ENCODE measurements at places on chromosomes 12 and 14.

DNA sequence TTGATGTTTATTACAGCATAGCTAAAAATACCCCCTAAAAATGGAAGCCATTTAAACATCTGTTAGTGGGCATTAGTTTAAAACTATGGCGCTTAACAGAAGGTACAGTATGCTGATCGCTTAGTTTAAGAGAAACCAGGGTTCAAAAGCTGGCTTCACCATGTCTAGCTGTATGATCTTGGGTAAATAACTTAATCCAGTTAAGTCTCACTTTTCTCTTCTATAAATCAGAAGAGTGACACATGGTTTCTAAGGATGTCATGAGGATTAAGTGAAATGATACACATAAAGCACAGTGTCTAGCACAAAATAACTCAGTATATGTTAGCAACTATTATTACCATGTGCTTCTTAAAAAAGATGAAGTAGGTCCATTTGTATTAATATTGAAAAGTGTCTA, 38.7 kb downstream of the STK38L start:
- no peak for DNase-seq

GRCh38 chr12:122987086-122987951, 6.8 kb downstream of the ARL6IP4 start:
- DNase-seq: no peak

DNA sequence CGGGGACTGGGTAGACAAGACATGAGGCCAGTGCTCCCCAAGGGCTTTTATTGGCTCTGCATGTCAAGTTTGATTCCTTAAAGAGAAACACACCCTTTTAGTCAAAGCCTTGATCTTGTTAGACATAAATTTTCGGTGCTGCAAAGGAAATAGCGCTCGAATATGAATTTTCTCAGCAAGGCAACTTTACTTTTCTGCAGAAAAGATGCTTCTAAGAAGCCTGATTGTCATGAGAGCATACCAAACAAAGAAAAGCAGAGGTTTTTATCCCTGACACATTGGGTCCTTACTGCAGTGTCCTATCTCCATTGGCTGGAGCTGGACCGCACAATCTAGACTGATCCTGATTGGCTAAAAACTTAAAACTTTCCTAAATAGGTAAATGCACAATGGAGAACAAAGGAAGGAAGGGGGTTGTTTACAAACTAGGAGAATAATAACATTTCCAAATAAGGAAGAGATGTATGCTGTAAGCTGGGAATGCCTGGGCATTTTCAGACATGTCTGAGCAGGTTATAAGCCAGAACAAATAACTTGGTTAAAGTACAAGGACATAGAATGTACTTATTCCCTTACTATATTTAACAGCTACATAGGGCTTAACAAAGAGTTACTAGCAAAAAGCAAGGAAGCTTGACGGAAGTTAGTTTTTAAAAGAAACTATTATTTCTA, 17.2 kb downstream of the TXNRD1 start:
- no peak for DNase-seq

DNA sequence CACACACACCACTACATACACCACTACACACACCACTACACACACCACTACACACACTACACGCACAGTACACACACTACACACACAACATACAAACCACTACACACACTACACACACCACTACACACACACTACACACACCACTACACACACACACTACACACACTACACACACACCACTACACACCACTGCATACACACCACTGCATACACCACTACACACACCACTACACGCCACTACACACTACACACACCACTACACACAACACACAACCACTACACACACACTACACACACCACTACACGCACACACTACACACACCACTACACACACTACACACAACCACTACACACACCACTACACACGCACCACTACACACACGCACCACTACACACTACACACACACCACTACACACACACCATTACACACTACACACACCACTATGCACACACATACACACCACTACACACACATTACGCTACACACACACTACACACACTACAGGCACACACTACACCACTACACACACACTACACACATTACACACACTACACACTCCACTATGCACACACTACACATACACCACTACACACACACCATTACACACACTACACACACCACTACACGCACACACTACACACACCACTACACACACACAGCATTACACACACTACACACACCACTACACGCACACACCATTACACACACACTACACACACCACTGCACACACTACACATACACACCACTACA, 12.5 kb downstream of the NOC4L start:
- DNase-seq: no peak

GRCh38 chr12:124939079-124939420, 24.6 kb upstream of the UBC start:
- DNase-seq: no peak

Measured in SK-N-MC (cell line).